ENCODE measurements at places on chromosomes 2 and 18.

- no peak for DNase-seq
Measured at GRCh38 chr18:25231327-25231691, 120.7 kb downstream of the ZNF521 start.

DNA sequence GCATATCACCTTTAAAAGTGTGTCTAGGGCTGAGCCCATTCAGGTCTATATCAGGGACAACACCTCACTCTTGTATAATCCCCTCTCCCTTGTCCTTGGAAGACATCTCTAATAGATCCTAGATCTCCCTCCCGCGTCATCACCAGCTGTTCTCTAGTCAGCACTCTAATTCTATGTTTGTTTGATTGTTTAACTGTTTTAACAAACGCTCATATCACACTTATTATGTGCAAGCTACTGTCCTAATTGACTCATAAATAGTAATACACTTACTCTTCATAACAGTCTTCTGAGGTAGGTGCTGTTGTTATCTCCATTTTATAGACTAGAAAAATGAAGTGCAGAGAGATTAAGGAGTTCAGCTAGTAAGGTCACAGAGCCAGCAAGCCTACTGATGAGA, 1.6 kb upstream of the ERMN start:
- DNase-seq: no peak

GRCh38 chr18:22723773-22724172, 209.4 kb upstream of the RBBP8 start:
- DNase-seq: no peak

DNA sequence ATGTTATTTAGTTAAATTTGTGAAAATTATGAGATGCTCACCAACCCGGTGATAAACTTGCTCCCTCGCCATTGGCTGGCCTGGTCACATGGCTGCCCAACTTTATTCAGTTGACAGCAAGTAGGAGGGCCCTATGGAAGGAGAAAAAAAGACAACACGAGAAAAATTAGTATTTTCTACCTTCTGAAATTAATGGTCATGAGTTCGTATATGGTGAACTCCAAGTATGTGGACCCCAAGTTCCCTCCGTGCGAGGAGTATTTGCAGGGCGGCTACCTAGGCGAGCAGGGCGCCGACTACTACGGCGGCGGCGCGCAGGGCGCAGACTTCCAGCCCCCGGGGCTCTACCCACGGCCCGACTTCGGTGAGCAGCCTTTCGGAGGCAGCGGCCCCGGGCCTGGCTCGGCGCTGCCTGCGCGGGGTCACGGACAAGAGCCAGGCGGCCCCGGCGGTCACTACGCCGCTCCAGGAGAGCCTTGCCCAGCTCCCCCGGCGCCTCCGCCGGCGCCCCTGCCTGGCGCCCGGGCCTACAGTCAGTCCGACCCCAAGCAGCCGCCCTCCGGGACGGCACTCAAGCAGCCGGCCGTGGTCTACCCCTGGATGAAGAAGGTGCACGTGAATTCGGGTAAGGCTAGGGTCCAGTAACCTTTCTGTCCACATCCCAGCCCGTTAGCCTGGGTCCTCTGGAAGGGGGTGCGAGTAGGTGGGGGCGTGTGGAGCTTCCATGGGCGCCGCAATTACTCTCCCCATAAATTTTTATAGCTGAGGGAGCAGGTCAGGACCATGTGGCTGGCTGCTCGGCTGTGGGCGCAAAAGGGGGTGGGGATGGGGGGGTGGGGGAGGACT, at the start of gene HOXD4:
Gene HOXD4, plus strand, starts transcription at position 109 of the 846 bp plus-strand sequence. Its CDS starts 84 bp downstream, at position 193.
- no peak for DNase-seq

GRCh38 chr2:150472511-150472899, 15.0 kb downstream of the RND3 start:
- DNase-seq: no peak

GRCh38 chr2:29113891-29114321, 1.3 kb upstream of the CLIP4 start:
- no peak for DNase-seq

DNA sequence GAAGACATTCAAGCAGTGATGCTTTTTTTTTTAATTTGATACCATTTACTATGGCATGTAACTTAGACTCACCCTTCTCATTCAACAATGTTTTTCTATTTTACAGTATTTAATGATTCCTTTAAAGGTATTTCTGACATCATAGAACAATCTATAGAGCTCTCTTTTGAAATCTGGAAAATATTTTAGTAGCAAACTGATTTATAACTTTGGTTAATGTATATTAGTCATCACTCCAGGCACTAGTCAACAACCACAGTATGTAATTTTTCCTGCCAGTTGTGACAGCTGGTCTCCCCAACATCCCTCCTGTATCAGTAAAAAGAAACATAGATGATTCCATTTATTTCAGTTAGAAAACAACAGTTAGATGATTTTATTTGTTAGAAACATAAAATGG, 122.9 kb downstream of the LCLAT1 start:
- DNase-seq: no peak

DNA sequence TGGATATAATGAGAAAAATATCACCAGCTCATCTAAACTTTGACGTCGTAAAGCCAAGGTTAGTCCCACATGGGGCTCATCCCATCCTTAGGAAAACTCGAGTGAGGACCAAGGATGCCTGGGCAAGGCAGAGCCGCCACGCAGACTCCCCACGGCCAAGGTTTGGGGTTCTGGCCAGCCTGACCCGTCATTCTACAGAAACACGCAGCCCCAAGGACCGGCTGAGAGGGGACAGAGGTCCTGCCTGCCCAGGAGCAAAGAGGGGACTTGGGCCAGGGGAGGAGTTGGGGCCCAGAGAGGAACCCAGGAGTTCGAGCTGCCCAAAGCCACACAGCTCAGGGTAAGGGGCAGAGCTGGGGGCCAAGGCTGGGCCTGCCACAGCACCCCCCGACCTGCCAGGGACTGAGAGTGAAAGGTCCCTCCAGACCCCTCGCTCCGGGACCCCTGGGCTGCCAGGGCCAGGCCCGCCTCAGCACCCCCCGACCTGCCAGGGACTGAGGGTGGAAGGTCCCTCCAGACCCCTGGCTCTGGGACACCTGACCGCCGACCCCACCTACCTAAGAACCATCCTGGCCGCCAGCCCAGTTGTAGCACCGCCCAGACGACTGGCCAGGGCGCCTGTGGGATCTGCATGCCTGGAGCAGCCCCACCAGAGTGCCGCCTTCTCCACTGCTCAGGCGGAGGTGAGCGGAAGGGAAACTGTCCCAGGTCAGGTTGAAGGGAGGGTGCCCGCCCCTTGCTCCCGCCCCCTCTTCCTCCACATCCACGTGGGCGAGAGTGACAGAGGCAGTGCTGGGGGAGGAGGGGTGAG, at the start of gene PDCD1:
Gene PDCD1, minus strand, starts transcription at position 689 of the 811 bp plus-strand sequence. Its CDS starts 56 bp downstream, at position 633.
- DNase-seq: peak; percentile 32

- no peak for DNase-seq
Measured at GRCh38 chr2:104856086-104856972, 2.4 kb downstream of the POU3F3 start.

DNA sequence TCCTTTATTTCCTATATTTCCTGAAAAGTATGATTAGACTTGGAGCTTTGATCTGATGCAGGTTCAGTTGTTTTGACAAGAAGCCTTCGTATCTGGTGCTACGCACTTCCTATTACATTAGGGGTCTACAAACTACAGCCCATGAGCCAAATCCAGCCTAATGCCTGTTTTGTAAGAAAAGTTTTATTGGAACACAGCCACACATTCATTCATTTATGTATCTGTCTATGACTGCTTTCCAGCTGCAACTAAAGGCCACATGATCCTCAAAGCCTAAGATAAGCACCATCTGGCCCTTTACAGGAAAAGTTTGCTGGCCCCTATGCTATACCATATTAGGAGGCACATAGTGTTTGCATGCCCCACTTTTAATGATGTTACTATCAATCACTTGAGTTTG, 26.0 kb downstream of the EIF2AK3 start:
- no peak for DNase-seq

DNA sequence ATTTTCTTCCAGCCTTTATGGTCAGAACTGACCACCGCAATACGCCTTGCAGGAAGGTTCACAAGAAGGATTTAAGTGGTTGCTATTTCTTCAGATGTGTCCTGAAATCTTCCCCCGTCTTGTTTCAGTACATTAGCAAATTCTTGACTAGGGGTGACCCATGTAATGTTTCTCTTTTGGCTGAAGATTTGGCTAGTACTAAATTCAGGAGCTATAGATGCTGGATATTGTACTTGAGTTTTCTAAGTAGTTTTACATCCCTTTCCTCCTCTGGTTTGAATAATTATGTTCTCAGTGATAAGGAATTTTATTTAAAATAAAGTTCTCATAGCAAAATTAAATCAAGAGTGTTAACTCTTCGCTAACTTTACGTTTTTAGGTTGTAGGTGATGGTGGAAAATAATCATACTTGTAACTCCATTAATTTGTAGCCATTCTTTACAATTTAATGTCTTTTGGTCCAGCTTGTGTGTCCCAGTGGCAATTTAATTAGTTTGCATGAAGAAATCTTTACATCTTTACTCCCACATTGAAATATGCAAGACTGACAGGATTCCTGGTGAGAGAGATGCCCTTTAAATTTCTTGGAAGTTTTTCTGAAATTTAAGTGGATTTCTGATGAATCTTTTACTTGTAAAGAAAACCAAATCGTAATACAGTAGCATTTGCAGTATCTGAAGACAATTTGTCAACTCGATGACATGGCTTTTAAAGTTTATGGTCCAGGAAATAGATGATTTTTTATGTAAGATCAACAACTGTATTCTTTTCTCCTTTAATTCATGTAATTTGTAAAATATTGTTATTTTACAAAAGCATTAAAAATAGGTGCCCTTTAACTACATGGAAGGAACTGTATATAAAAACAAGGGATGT, 2.8 kb downstream of the PHLPP1 start:
- DNase-seq: no peak

DNA sequence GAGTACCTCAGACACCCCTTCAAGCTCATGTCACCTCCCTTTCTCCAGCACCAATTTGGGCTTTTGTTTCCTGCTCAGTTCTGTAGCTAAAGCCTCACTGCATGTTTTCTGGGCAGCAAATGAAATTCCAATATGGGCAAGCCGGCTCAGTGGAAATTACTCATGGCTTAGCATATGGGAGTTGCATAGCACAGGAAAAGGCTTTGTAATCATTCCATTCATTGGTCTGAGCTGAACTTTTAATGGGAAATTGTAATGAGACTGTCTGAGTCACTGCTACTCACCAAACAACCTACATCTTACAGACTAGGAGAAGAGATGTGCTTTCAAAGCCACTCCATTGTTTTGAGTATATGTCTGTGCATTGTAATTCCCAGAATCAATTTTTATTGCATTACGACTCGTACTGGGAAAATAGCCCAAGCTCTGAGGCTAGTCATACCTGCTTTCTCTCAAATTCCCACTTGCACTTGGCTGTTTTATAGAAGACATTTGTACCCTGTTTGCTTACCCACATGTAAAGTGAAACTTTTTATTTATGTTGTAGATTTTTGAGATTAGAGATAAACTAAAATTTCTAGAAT, 139.5 kb upstream of the LRATD1 start:
- no peak for DNase-seq

DNA sequence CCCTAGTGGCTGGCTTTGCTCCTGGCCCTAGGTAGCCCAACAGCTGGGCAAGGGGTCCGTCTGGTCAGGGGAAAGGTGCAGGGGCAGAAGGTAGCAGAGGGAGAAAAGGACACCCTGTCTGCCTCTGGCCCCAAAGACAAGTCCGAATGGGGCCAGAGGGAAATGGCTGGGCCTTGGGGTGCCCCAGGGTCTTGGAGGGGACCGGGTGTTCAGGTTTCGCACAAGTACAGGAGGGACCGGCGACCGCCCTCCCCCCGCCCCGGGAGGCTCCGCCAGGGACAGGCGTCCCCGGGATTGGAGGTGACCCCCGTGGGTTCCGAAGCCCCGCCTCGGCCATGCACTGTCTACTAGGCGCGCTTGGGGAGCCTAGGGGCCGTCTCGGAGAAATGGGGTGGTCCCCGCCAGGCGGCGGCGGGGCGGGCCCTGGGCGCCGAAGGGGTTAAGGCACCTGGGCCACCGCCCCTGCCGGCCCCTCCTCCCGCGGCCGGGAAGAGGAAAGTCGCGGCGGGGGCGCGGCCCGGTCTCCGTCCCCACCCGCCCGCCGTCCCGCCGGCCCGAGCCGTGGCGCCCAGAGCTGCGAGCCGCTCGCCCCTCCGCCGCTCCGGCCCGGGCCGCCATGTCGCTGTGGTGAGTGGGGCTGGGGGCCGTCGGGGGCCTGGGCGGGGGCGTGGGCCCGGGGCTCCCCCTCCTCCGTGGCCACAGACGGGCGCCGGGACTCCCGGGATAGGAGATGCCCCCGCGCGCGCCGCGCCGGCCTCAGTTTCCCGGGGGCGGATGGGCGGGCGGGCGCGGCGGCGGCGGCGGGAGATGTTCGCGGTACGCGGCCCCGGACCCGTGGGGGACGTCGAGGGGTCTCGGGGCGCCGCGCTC, at the start of gene B3GNT7:
Gene B3GNT7, plus strand, starts transcription at position 523 of the 870 bp plus-strand sequence. Its CDS starts 94 bp downstream, at position 617.
- DNase-seq: no peak

- DNase-seq: no peak
Measured at GRCh38 chr2:179860255-179861026, 971 bp downstream of the ZNF385B start.

GRCh38 chr2:88575051-88575450, 52.2 kb downstream of the EIF2AK3 start:
- no peak for DNase-seq

GRCh38 chr2:55049043-55049820, 1.0 kb downstream of the RTN4 start:
- DNase-seq: peak; percentile 53

DNA sequence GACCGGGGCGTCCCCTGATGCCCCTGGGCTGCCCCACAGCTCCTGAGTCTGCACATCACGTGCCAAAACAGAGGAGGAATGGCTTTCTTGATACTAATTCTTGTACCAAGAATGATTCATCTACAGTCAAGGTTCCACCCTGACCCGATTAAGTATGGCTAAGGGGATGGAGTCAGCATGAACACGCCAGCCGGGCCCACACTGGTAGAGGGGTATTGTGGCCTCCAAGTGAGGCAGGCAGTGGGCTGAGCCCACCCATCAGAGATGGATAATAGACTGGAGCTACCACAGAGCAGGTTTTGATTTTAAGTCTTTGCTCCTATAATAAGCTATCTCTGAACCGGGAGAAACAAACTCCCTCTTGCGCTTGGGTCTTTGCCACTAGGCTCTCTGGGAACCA, 17.9 kb upstream of the GNAL start:
- DNase-seq: no peak

- no peak for DNase-seq
Measured at GRCh38 chr2:219127037-219127635, 33.5 kb downstream of the NHEJ1 start.

DNA sequence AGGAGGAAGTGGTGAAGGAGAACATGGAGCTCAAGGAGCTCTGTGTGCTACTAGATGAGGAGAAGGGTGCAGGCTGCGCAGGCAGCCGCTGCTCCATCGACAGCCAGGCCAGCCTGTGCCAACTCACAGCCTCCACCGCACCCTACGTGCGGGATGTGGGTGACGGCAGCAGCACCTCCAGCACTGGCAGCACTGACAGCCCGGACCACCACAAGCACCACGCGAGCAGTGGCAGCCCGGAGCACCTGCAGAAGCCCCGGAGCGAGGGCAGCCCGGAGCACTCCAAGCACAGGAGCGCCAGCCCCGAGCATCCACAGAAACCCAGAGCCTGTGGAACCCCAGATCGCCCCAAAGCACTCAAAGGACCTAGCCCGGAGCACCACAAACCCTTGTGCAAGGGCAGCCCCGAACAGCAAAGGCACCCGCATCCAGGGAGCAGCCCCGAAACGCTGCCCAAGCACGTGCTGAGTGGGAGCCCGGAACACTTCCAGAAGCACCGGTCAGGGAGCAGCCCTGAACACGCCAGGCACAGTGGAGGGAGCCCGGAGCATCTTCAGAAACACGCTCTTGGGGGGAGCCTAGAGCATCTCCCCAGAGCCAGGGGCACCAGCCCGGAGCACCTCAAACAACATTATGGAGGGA, 9.0 kb downstream of the CCDC85A start:
- DNase-seq: no peak

GRCh38 chr2:112155331-112156151, 17.4 kb downstream of the FBLN7 start:
- no peak for DNase-seq
